ENCODE measurements at places on chromosomes 3 and 15.

DNA sequence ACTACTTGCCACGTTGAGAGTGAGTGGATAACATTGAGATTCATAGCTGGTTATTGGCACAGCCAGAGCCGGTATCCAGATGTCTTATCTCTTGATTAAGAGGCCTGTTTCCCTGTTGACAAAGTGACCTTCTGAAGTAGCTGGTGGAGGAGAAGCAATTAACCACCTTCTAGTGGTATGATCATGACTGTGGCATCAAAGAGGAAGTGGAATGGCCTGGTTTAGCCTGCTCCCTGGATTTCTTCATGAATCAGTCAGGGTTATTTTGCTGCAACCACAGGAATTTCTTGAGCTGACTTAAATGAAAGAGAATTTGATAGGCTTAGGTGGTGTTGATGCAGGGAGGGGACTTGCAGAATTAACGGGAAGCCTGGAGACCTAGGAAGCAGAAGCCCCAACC lies 398.3 kb downstream of the MFSD1 start:
- DNase-seq: no peak

- no peak for DNase-seq
These were observed 19.8 kb downstream of the DGKG start for GRCh38 chr3:186342197-186342596.

DNA sequence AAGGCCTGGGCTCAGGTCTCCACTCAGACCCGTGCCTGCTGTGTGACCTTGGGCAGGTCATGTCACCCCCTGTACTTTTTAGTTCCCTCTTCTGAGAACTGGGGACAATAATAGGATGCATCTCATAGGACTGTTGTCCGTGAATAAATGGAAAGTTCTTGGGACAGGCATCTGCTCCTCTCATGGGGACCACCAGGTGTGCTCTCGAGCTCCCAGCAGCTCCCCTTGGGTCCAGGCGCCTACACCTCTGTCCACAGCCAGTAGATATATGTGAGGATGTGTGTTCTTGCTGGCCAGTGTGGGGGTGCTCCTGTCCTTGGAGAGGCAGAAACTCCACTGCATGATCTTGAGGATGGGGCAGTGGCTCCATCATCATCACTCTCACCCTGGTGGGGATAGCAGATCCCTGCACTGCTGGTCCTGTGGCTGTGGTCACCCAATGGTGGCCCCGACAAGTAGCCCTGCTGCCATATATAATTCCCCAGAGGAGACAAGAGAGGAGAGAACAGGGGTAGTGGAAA lies 257.6 kb upstream of the TLE3 start:
- no peak for DNase-seq

- DNase-seq: no peak
These were observed 53.8 kb downstream of the GASK1A start for GRCh38 chr3:43032646-43033628.

GRCh38 chr3:128523591-128523990 lies 30.6 kb upstream of the GATA2 start:
- no peak for DNase-seq

- DNase-seq: no peak
These were observed 43.1 kb downstream of the DAPK2 start for GRCh38 chr15:64003182-64003581.

- no peak for DNase-seq
These were observed at the start of gene CAMP for GRCh38 chr3:48222616-48223513. Gene CAMP (plus strand): TSS chr3:48223495. CDS start chr3:48223512, 17 bp downstream.

DNA sequence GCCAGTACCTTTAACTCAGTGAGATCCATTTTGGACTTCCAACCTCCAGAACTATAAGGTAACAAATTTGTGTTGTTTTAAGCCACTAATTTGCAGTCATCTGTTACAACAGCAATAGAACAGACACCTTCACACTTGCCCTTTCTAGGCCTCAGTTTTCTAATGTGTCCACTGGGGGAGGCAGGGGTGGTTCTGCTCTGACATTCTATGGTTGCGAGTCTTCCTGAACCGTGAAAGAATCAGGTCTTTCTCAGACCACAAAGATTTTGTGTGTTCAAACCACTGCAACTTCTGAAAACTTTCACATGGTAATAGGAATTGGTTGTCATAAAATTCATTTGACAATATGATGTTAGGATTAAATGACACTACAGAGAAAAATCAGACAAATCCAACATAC lies 26.8 kb upstream of the CSTA start:
- no peak for DNase-seq

DNA sequence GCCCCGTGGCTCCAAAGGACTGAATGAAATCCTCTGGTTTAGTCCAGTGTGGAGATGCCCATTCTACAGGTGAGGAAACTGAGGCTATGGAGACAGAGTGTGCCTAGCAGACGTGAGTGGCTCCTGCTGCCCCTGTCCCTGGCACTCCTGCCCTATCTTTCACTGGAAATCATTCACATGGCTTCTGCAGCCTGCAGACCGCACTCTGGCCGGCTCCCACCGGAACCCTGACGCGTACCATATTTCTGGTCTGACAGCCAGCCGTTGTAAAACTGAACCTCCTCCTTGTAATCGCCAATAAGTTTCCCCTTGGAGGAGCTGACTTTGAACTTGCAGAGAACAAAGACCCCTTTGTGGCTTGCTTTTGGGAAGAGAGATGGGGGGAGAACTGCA lies 136.5 kb downstream of the CHSY1 start:
- DNase-seq: no peak

GRCh38 chr3:181533811-181534210 lies 177.9 kb upstream of the SOX2 start:
- no peak for DNase-seq

DNA sequence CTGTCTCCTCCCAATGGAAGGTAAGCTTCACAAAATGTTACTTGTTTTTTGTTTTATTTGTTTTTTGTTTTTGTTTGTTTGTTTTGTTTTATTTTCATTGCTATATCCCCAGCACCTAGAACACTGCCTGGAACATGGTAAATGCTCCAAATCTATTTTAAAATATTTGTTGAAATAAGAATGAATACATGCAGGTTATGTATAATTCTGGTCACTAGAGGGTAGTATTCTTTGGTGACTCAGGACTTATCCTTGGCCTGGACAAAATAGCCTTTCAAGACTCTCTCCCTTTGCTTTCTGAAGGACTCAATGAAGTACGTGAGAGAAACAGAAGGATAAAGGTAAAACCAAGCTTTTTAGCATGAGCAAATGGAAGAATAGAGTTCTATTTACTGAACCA lies 46.9 kb upstream of the PPP2R3A start:
- peak; percentile 18 for DNase-seq

- no peak for DNase-seq
These were observed 2.7 kb downstream of the UQCC5 start for GRCh38 chr3:52539010-52539653.

GRCh38 chr15:81050259-81050658 lies 49.5 kb downstream of the TLNRD1 start:
- no peak for DNase-seq

DNA sequence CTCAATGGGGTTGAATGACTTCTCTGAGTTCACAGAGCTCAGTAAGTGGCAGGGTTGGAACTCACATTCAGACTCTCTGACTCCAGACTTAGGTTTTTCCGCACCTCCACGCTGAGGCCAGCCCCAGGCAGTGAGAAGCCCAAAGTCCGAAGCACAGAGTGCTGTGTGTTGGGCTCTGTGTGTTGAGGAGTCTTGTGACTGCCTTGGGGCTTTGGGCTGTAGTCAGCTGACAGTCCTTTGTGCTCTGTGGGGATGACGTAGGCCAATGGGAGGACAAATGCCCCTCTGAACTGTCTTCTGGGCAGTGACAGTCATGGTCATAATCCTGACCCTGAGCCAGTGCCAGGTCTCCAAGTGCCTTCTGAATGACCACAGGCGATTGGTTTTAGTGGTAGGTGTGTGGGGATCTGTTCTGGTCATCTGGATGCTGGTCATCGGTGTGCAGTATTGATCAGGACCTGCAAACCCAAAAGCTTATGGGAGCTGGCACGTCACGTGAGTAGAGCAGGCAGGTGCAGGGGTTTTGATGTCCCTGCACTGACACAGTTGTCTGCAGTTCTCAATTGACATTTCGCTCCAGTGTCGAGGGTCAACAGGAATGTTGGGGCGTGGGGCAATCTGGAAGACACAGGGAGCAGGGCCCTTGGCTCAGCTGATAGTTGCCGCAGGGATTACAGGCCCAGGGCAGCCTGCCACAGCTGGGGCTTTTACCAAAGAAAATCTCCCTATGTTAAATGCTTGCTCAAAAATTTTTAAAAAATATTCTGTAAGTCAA lies 45.3 kb downstream of the CAPN3 start:
- peak; percentile 49 for DNase-seq

DNA sequence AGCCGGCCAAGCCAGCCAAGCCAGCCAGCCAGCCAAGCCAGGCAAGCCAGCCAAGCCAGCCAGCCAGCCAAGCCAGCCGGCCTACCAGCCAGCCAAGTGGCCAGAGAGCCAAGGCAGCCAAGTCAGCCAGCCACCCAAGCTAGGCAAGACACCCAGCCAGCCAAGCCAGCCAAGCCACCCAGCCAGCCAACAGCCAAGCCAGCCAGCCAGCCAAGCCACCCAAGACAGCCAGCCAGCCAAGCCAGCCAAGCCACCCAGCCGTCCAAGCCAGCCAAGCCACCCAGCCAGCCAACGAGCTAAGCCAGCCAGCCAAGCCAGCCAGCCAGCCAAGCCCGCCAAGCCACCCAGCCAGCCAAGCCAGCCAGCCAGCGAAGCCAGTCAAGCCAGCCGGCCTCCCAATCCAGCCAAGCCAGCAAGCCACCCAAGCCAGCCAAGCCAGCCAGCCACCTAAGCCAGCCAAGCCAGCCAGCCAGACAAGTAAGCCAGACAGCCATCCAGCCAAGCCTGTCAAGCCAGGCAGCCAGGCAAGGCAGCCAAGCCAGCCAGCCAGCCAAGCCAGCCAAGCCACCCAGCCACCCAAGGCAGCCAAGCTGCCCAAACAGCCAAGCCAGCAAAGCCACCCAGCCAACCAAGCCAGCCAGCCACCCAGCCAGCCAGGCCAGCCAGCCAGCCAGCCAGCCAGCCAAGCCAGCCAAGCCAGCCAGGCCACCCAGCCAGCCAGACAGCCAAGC lies 200.5 kb downstream of the GOLGA6L6 start:
- peak; percentile 79 for DNase-seq

- DNase-seq: no peak
These were observed 45.3 kb upstream of the PPP4R2 start for GRCh38 chr3:72951259-72951722.

GRCh38 chr15:25375557-25375956 lies 63.3 kb downstream of the UBE3A start:
- no peak for DNase-seq

DNA sequence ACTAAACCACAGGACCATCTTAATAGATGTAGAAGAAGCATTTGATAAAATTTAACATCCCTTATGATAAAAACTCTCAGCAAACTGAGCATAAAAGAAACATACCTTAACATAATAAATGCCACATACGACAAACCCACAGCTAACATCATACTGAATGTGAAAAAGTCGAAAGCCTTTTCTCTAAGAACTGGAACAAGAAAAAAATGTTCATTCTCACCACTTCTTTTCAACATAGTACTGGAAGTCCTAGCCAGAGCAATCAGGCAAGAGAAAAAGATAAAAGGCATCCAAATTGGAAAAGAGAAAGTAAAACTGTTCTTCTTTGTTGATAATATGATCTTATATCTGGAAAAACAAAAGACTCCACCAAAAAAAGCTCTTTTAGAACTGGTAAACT lies 134.2 kb downstream of the RPL22L1 start:
- no peak for DNase-seq

- DNase-seq: no peak
These were observed 147.4 kb downstream of the DUT start for GRCh38 chr15:48478581-48478980.

- DNase-seq: no peak
These were observed 21.8 kb downstream of the FBXO45 start for GRCh38 chr3:196590279-196590678.

DNA sequence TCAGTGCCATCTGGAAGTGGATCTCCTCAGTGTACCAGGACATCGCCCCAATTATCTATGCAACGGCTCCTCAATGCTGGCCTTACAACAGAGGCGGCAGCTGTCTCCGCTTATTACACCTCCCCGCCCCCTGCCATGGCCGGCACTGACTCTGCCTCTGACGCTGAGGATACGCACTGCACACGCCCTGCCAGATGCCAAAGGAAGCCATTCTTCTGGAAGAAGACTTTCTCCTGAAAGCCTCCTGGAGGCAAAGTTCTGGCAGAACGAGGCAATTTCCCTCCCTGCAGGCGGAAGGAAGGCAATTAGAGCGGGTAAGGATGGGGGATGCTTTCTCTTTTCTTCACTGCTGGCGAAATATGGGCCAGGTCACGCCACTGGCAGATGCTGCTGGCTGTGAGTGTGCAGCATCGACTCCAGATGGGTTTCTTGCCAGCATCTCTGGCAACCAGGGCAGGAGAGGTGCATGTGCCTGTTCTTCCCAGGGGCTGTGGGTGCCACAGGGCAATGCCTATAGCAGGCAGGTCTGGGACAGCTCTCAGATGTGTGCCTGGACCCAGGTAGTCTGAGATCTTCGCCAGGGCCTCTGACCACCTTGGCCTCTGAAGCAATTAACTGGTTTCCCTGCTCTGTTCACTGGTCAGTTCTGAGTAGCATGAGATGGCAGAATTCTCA lies 62.2 kb upstream of the MRPS22 start:
- DNase-seq: no peak

DNA sequence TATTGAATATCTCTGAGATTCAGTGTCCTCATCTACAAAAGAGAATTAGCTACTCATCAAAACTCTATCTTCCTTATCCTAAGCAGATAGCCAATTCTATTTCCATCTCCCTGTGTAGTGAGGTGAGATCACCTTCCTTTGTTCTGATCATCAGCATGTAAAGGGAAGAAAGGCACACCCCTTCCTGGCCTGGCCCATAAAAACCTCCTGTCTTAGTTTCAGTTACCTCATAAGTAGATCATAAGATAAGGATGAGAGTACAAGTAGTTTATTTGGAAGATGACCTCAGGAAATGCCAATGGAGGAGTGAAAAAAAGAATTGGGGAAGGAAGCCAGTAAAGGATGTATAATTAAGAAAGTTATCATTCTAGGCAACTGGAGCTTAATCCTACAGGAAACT lies 114.5 kb upstream of the GADL1 start:
- no peak for DNase-seq

DNA sequence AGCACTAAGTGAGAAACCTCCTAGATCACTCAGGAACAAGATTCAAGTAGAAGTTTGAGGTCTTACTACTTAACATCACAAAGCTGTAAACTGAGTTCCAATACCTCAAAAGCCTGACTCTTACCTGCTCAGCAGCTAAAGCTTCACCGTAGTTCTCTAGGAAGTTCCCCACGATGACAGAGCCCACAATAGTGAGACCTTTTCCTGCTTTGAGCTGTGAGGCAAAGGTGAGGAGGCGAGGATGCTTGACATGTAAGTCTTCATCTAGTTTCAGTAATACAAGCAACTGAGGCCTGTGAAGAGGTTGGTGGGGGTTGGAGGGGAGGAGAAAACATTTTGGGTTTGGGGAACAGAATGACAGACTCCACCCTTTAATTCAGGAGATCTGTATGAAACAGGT lies 15.7 kb downstream of the EMC4 start:
- no peak for DNase-seq

GRCh38 chr3:71495708-71496472 lies 87.6 kb downstream of the FOXP1 start:
- no peak for DNase-seq

- no peak for DNase-seq
These were observed 182.2 kb downstream of the FNDC3B start for GRCh38 chr3:172221547-172221946.

- DNase-seq: no peak
These were observed 131.3 kb upstream of the PRR20G start for GRCh38 chr3:127419182-127419581.

Measured in frontal cortex (tissue), 4 donors.